Fibroblast of skin of abdomen (primary cell): ENCODE measurements at places on chromosomes 4 and X.

GRCh38 chr4:8189551-8190466 is 9.3 kb upstream of the SH3TC1 start:
- DNase-seq, result no peak

DNA sequence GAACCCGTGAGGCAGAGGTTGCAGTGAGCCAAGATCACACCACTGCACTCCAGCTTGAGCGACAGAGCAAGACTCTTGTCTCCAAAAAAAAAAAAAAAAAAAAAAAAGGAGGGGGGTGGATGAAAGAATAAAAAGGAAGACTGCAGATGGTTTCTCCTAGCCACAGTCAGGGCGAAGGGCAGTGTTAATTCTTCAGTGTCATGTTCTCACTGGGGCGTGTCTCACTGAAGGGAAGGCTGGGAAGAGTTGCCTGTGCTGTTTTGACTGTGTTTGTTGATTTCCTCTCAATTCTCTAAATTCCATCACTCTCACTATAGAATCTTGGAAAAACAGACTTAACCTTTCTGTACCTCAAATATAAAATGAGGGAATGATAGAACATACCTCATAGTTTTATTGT is 71.6 kb upstream of the DHX15 start:
- no peak for DNase-seq

- DNase-seq, result peak; percentile 30
Observed at GRCh38 chrX:9163214-9163709, 129.3 kb upstream of the FAM9B start.

GRCh38 chrX:29617276-29617675 is 598.1 kb upstream of the MAGEB2 start:
- DNase-seq, result peak; percentile 42

GRCh38 chrX:12360383-12360782 is 222.1 kb downstream of the FRMPD4 start:
- DNase-seq, result peak; percentile 67

DNA sequence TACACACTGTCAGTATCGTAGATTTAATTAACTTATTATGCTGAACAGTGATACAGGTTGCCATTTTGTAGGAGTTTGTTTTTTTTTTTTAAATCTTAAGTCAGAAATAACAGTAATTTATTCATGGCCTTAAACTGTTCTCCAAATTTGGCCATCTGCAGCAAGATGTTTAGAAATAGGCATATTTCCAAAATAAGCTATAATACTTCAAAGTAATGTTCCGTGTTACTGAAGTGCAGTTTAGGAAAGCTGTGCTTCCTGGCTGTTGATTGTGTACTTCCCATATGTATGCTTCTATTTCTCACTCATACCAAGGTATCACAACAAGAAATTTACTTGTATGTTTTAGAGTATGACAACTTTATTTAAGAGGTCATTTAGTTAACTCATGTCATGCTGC is 28.9 kb downstream of the CPEB2 start:
- no peak for DNase-seq
